Breast epithelium (tissue), 4 donors: ENCODE measurements at places on chromosomes 5 and 9.

GRCh38 chr5:60604771-60605170, 95.2 kb downstream of the DEPDC1B start:
- DNase-seq = no peak

- no peak for DNase-seq
Measured at GRCh38 chr5:122267185-122267584, 44.9 kb upstream of the SNCAIP start.

DNA sequence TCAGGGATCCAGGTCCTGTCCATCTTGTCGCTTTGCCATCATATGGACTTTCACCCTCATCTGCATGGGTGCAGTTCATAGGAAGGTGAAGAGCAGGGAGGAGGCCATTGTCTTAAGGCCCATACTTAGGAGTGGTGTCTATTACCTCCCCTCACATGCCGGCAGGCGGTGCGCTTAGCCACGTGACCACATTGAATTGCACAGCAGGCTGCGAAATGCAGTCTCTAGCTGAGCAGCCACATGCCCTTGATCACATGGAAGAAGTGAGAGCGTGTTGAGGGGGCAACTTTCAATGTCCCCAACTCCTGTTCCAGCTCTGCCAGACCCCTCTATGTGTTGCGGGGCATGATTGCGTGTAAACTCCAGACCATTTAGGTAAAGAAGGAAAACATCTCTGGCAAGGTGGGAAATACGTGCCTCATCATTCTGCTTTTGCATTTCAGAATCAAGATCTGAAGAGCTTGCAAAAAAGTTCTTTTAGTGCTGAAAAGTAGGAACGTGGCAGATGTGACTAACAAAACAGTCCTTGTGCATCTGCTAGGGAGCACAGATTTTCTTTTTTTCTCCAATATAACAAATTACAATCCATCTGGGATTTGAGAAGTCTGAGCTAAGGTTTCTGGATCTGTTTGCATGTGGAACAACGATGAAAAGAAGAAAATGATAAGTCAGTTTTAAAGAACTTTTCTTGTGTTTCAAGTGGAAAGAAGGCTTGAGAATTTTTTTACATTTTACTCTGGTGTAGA, 34.4 kb downstream of the ROPN1L start:
- no peak for DNase-seq

GRCh38 chr9:98536542-98537173, 172.1 kb downstream of the GABBR2 start:
- DNase-seq = no peak

DNA sequence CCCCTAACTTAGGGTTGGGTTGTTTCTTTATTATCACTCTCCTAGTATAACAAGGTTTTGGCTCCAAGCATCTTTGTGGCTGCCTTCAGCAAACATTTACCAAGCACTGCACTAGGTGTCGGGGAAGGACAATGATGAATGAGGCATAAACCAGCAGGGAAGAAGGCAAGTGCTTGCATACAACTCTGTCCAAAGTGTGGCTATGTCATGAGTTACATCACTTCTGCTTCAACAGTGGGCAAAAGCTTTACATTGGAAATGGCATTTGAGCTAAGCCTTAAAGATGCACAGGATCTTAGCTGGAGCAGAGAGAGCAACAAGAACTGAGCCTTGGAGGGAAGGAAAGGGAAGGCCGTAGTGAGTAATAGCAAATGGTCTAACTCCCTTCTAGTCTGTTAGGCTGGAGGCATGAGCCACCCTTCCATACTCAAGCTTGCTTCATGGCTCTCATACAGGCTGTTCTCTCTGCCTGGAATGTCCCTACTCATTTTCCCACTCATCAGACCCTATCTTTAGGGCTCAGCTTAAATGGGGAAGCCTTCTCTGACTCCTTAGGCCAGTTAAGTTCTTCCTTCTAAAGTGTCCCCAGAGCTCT, 121.8 kb downstream of the SEMA6A start:
- DNase-seq = no peak

GRCh38 chr5:115343855-115344254, 47.4 kb upstream of the CCDC112 start:
- DNase-seq = no peak

- DNase-seq = no peak
Measured at GRCh38 chr9:133727876-133728441, 10.2 kb downstream of the SARDH start.

DNA sequence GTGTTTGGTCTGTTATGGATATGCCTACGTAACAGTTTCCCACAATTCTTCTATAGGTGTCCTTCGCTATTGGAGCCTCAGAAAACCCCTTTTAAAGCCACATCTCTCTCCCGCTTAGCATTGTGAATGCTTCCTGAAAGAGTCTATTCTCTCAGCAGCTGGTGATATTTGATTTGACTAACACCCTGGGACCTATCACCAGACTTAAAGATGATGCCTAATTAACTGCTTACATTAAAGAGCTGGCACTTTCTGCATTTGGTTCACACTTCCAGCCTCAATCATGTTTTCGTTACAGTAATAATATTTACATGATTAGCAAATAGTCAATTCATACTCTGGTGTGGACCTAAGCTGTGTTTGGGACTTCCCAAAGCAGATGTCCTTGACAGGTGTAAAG, 90.1 kb upstream of the VLDLR start:
- no peak for DNase-seq

- no peak for DNase-seq
Measured at GRCh38 chr9:137663584-137663983, 44.8 kb downstream of the EHMT1 start.
